Natural killer cell treated with Interleukin-12 subunit alpha and Interleukin-12 subunit beta and Interleukin-15 and Interleukin-18, amount 100 ng/mL, for 72 hours (primary cell): ENCODE measurements at places on chromosomes 13 and 19.
A peak's percentile ranks its signal among the peaks of the same experiment; 100 is the strongest.

- DNase-seq = no peak
Observed at GRCh38 chr13:53301449-53301848, 272.8 kb downstream of the OLFM4 start.

DNA sequence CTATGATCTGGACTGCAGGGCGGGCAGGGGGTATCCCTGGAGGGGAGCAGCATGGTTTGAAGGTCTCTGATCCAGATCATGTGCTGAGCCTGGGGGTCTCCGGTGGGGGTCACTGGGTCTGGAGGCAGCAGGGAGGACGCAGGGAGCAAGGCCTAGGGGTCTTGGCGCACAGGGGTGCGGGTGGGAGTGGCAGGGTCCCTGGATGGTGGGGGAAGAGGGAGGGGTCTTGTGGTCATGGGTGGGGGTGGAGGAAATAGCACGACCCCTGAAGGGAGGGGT, 1.9 kb downstream of the BTBD2 start:
- DNase-seq = no peak

DNA sequence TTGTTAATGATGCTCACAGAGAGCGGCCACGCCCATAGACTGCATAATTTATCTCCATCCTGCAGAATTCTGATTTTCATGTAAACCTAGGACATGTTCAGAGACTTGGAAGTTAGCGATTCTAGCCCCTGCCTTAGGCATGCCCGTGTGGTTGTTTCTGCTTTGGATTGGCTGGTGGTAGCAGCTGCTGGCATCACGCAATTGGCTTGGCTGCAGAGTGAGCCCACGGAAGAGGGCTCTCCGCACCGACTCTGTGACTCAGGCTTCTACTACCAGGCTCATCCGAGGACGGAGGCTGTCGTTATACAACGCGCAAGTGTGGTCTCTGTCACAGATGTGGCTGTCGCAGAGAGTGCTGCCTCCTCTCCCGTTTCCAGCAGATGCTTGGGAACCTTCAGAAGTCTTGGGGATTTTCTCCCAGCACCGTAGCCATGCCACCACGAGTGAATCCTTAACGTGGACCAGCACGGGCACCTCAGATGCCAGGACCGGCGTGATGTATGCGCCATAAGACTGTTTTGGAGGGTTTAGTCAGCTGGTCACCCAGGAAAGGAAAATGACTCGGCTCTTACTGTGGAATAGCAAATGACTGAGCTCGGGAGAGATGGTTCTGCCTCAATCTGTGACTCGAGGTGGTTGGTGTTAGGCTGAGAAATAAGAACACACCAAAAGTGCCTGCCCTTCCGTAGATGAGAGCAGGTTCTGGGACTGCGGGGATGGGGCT, 61.0 kb upstream of the F7 start:
- no peak for DNase-seq

- DNase-seq = no peak
Observed at GRCh38 chr13:103203735-103204330, 137.6 kb upstream of the SLC10A2 start.

DNA sequence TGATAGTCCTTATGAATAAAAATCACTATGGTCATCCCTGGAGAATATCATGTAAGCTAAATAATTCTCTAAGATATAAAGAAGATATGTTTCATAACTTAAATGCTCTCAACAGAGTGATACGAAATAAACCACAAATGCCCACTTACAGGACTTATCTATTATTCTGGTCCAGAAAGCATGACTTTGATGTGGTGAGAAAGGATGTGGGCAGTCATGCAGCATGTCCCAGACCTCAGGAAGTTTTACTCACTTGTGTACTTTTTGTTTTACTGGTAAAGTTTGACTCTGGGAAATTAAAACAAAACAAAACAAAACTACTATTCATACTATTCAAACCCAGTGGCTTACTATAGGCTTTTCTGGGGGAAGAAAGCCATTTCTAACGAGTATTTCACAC, 483.2 kb upstream of the SLITRK6 start:
- DNase-seq = no peak

- DNase-seq = no peak
Observed at GRCh38 chr13:113162783-113163685, 4.6 kb downstream of the PROZ start.

DNA sequence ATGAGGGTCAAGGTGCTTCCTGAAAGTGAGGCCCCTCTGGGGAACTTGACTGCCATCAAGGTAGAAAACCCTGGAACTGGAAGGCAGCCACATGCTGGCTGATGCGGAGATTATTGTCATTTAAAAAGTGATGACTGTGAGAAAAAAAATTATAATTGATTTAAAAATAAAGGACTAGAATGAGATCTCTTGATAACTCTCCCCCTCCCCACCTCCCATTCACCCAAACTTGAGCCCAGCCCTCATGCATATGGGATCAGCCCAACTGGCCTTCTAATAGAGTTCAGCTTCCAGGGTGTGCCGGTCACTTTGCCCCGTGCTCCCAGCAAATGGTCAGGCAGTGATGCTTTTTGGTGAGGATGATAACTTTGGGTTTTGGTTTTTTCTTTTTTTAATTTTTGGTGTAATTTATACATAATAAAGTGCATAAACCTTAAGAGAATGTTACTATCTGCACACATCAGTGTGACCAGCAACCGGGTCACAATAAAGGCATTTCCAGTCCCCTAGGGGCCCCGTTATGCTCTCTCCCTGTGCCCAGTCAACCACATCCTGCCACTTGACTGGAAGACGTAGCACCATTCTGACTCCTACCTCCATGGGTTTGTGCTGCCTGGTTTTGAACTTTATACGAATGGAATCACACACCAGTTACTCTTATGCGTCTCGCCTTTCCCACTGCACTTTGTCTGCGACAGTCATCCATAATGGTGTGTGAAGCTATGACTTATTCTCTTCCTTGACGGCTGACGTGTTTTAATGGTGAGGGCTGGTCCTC, 187.9 kb downstream of the USP12 start:
- DNase-seq = no peak

DNA sequence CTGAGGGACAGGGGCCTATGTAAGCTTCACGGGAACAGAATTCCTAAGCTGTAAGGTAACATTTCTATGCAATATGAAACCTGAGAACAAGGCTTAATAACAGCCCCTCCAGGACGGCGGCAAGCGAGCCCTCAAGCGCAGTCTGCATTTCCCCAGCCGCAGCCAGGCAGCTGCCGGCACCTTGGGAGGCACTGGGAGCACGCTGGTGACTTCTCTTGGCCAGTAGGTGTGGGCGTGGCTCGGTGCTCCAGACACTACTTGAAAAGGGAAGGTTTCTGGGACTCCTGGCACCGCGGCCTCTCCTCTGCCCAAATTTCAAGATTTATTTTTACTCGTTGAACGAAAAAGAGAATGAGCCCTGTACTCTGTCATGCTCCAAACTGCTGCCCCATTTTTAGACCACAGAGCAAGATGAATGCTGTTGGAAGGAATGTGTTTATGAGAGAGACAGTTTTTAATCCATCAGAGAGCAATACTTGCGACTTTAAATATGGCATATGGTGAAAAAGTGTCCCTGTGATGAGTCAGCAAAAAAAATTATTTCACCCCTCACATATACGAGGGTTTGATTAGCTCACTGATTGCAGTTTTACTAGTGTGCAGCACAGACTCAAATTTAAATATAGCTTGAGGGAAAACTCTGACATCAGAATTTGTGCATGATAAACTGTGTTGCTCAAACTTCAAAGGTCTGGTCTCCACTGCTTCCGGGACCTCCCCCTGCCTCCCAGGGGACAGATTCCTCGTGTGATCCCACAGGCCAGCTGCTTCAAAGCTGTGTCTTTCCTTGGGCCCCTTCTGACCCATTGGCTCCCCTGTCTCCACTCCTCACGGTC, 81.2 kb downstream of the COL4A2 start:
- no peak for DNase-seq

GRCh38 chr19:40398417-40399131, 8.6 kb upstream of the HIPK4 start:
- no peak for DNase-seq

- peak; percentile 70 for DNase-seq
Observed at GRCh38 chr13:20161275-20161950, 561 bp upstream of the GJA3 start.

- no peak for DNase-seq
Observed at GRCh38 chr19:54024660-54025059, 33.2 kb downstream of the CACNG6 start.

- no peak for DNase-seq
Observed at GRCh38 chr19:46287585-46287984, 9.3 kb upstream of the HIF3A start.

GRCh38 chr19:5251096-5252065, 89.2 kb downstream of the PTPRS start:
- DNase-seq = no peak

- no peak for DNase-seq
Observed at GRCh38 chr13:65470781-65471180, 1759.4 kb downstream of the PCDH9 start.

- no peak for DNase-seq
Observed at GRCh38 chr13:25042151-25042865, 53.6 kb upstream of the PABPC3 start.

- no peak for DNase-seq
Observed at GRCh38 chr19:5738423-5738822, 18.0 kb downstream of the CATSPERD start.

DNA sequence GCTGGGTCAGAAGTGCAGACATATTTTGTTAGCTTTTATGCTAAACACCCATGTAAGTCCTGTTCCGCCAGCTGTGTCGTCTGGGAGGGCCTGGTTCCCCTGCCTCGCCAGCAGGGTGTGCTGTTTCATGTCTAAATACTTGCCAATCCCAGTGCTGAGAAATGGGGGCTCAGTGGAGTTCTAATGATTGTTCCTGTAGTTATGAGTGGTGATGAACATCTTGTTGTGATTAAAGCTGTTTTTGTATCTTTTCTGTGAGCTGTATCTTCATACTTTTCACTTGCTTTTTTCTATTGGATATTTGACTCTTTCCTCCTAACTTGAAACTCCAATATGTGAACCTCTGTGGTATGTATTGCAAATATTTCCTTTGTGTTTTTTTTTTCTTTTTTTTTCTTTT, 32.7 kb downstream of the KDM4B start:
- DNase-seq = no peak

GRCh38 chr13:78762825-78763224, 103.9 kb upstream of the OBI1 start:
- no peak for DNase-seq

- DNase-seq = no peak
Observed at GRCh38 chr13:50589139-50589538, 254.4 kb downstream of the DLEU7 start.
